Stomach (tissue), 19 donors: ENCODE measurements at places on chromosomes 11 and 22. TPM values are rescaled to one million over a fixed set of nuclear protein-coding genes. Genes with fewer than 3 reads are reported as not detected.

Gene GAB4
- total RNA-seq, result not detected

Gene CSF2RB
- 3.6 TPM for total RNA-seq

Gene PANX3
- not detected for total RNA-seq

Gene TRIM48
- total RNA-seq, result not detected

Gene KCNK4
- total RNA-seq, result not detected
